ENCODE measurements at places on chromosomes 2 and 18. TPM values are rescaled to one million over a fixed set of nuclear protein-coding genes. Genes with fewer than 3 reads are reported as not detected.

GRCh38 chr2:75920859-75921551 is 210.3 kb upstream of the GCFC2 start:
- no peak for DNase-seq

The PTPRN gene
- total RNA-seq = 0.68 TPM

The MTERF4 gene
- total RNA-seq = 28.0 TPM

The RBM44 gene
- 0.37 TPM for total RNA-seq

The CFAP210 gene
- total RNA-seq = not detected

The CYP27A1 gene
- 16.5 TPM for total RNA-seq

DNA sequence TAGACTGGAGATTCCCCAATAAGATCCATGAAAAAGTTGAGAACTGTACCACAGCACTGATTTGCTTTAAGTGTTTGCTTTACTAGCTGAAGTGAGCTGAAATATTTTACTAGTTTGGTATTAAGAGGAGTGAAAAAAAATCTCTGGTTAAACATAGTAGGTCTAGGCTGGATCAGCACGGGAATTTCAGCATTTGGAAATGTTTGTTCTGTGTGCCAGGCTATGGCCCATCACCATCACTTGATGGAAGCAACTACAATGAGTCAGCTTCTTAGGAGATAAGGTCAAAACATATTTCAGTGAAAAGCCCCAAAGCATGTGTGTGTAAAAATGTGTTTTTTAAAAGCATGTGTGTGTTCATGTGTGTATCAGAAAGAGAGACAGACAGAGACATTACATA is 131.4 kb upstream of the DNMT3A start:
- no peak for DNase-seq

DNA sequence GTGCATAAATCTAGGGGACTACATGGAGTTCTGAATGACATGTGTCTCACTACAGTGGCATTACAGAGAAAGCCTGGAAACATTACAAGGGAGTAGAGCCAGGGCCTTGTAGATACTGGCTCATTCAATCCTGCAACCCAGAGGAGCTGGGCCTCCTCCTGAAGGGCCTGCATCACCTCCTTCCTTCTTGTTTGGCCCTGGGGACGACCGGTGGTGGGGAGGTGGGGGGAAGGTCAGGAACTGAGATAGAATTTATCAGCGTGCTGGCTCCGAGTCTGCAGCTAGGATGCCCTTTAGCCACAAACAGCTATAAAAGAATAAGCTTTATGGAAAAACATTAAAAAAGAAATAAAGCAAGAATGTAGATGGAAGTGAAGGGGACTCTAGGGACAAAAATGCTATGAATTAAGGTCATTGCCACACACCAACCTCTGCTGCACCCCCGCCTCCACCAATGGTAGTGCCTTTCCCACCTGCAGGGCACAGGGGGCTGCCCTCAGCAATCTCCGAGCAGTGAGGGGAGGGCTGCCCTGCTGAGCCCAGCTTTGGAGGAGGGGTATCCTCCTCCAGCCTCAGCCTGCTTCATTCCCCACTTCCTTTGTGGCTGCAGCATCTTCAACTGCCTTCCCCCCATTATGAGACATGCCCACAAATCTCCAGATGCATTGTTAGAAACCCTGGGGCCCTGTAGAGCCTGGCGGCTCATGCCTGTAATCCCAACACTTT is 149.0 kb downstream of the MSH2 start:
- no peak for DNase-seq
